ENCODE measurements at places on chromosomes 12 and 14.

GRCh38 chr12:49665384-49665783 is 41.8 kb downstream of the FMNL3 start:
- DNase-seq = peak; percentile 76

- DNase-seq = no peak
Observed at GRCh38 chr14:68941820-68942219, 37.3 kb downstream of the ACTN1 start.

GRCh38 chr14:65413739-65414045 is 1.2 kb downstream of the FUT8 start:
- DNase-seq = no peak

DNA sequence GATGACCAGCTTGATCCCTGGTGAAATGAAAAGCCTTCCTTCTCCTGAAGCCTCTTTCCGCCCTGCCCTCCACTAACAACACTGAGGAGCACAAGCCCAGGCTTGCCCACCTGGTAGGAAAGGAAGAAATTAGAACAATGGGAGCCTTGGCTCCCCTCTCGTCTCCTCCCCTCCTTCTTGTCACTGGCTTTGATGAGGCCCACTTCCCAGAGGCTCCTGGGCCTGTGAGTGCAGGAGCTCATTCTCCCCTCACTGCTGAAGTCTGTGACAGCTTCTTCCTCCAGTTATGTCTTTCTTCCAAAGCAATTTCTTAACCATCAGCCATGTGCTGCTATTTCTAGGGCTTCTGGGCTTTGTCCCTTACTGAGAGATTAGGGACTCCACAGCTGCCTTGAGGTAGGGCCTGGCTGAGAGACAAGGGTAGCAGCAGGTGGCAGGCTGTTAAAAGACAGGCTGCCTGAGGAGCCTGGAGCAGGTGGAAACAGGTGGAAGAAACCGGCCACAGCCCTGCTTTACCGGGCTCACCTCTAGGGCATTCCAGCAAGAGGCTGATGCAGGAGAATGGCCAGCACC is 53.6 kb upstream of the SRSF5 start:
- no peak for DNase-seq

- no peak for DNase-seq
Observed at GRCh38 chr12:34607520-34608195, 585.4 kb downstream of the ALG10 start.

GRCh38 chr14:59424341-59425071 is 40.7 kb downstream of the GPR135 start:
- peak; percentile 44 for DNase-seq

DNA sequence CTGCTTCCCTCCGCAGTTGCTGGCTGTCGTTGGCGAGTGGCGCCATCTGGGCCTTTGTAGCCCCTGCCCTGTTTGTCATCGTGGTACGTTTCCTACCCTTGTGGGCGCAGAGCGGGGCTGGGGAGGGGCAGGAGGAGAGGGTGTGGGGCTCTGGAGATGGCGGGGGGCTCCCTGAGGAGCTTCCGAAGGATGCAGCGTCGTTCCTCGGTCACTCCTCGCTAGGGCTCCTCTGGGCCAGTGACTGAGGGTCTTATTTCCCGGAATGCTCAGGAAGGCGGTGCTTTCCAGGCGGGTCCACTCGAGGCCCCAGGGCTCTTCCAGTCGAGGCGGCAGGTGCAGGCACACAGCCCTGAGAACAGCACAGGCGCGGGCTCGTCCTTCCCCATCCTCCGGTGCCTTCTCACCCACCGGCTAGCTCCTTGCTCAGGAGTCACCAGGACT is 167.1 kb downstream of the ADGRD1 start:
- DNase-seq = no peak

GRCh38 chr12:38921025-38921677 is 15.8 kb upstream of the CPNE8 start:
- peak; percentile 41 for DNase-seq

DNA sequence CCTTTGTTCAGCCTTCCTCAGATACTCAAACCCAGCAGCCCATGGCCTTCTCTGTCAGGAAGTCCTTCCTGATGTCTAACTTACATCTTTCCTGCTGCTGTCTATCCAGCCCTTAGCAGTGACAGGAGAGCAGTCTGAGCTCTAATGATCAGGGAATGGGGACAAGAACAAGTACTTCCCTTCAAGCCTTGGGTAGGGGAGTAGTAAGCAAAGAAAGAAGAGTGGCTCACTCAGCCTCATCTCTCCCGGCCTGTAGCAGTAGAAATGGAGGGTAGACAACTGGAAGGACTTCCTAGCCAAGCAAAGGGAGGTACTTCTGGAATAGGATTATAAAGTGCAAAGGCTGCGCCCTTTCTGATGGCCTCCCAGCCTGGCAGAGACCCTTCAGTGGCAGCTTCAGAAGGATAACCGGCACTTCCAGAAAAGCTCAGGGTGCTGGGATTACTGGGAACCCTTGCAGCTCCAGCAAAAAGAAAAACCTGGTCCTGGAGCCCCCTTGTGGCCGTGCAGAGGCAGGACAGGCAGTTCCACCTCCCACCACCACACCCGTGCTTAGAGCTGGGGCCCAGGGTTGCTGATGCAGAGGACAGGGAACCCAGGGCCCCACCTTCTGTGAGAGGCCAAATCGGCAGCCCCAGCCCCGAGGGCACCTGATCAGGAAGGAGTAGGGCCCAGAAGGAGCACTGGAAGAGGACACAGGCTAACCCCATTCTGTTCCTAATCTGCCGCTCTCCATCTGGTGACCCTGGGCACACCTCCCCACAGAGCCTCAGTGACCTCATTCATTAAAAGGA is 12.4 kb upstream of the SMUG1 start:
- DNase-seq = peak; percentile 83

- DNase-seq = no peak
Observed at GRCh38 chr14:42070031-42070430, 463.4 kb downstream of the LRFN5 start.

DNA sequence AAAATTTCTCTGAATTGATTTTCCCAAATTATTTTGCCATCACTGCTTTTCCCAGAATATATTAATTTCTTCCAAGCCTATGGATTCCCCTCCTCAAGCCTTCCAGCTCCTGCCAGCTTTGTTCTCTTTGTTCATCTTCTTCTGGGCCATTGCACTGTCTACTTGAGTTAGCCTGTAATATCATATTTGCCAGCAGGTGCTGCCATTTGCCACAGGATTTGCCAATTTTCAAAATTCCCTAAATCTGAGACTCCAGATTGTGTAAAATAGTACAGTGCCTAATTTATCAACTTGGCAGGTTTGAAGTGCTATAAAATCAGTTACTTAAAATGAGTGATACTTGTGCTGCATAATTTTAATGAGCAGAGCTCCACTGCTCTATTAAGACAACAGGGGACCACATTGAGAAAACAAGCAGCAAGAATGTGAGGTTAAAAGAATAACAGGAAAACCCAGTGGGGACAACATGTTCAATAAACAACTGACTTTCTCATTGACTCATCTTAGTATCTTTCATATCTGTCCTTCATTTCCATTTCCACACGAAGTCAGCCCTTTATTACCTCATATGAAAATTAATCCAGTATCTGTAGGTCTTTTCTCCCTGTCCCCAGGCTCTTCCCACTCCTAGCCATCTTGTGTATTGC is 84.6 kb upstream of the CCDC196 start:
- no peak for DNase-seq

DNA sequence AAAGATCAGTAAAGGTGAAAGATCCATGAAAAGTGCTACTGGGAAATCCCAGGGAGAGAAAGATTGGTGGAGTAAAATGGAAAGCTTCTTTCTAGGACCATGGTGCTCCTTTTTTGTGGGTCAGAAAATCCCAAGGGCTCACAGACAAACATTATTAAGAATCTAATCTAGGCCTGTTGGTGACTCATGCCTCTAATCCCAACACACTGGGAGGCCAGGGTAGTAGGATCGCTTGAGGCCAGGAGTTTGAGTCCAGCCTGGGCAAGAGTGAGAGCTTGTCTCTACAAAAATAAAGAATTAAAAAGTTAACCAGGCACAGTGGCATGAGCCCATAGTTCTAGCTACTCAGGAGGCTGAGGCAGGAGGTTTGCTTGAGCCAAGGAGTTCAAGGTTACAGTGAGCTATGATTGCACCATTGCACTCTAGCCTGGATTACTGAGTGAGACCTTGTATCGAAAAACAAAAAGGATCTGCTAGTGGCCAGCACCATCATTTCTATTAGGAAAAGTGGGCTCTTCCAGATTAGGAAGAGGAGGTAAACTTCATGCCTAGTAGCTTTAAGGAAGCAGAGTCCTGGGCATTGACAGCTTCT is 43.0 kb downstream of the TXNRD1 start:
- DNase-seq = no peak

Measured in left hindlimb (tissue), 1 donor.